LHCN-M2 (cell line): ENCODE measurements at places on chromosomes 3 and 15. TPM values are rescaled to one million over a fixed set of nuclear protein-coding genes. Genes with fewer than 3 reads are reported as not detected.

- no peak for DNase-seq
Observed at GRCh38 chr3:142568393-142569017, 10.0 kb downstream of the ATR start.

- DNase-seq, result peak; percentile 62
Observed at GRCh38 chr15:70023064-70023768, 74.5 kb downstream of the TLE3 start.

- DNase-seq, result no peak
Observed at GRCh38 chr3:100702082-100702979, 7.0 kb upstream of the TFG start.

DNA sequence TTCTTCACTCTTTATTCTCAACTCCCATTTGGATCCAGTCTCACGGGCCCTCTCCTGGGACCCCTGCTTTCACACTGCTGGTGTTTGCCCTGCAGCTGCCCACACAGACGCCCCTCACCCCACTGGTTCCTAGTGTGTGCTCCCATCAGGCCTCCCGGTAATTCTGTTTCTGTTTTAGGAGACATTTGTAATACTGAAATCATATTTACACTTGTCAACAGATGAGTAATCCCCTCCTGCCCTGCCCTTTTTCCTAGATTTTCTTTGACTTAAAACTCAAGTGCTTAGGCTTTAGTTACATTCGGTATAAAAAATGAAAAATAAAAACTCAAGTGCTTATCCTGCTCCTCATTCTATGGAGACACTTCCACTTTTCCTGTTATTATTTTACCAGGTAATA, 18.4 kb upstream of the ABTB1 start:
- no peak for DNase-seq

GRCh38 chr15:81117136-81117535, 16.9 kb upstream of the CFAP161 start:
- peak; percentile 30 for DNase-seq

- DNase-seq, result no peak
Observed at GRCh38 chr3:53750253-53751210, 95.7 kb downstream of the CHDH start.

DNA sequence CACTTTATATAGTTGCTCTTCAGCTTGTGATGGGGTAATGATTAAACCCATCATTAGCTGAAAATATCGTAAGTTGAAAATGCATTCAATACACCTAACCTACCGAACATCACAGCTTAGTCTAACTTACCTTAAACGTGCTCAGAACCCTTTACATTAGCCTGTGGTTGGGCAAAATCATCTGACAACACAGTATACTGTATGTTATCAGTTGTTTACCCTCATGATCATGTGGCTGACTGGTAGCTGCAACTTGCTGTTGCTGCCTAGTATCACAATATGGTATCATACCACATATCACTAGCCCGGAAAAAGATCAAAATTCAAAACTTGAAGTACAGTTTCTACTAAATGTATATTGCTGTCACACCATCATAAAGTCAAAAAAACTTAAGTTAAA, 9.5 kb downstream of the ZNF280D start:
- no peak for DNase-seq

DNA sequence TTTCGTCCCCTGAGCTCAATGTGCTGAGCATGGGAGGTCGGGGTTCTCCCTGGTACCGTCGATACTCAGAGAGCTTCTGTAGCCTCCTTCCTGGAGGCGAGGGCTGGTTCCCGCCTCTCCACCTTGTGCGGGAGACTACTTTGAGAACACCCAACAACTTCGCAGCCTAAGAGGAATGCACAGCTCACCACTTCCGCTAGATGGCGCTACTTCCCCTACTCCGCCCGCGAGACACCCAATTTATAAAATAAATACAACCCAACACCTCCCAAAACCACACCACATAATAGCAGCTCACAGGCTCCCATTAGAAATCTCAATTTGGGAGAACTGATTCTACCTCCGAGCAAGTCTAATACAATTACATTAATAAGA, 1.2 kb downstream of the RGMA start:
- peak; percentile 38 for DNase-seq

Gene CSPG5
- total RNA-seq, result 0.19 and 0.29 TPM in 2 replicates

Gene LINGO1
- not detected in 2 replicates for total RNA-seq

Gene FANCD2OS
- not detected in 2 replicates for total RNA-seq

Gene ATP13A5
- total RNA-seq, result not detected in 2 replicates
